Osteoblast (primary cell): ENCODE measurements at places on chromosomes 12 and 14. TPM values are rescaled to one million over a fixed set of nuclear protein-coding genes. Genes with fewer than 3 reads are reported as not detected.

GRCh38 chr12:28569698-28570411 lies 379.6 kb downstream of the CCDC91 start:
- peak; percentile 44 for DNase-seq

- no peak for DNase-seq
These were observed 3.4 kb downstream of the CDCA3 start for GRCh38 chr12:6847676-6848075.

- no peak for DNase-seq
These were observed 921.8 kb downstream of the BCL11B start for GRCh38 chr14:98350213-98350612.

The LUM gene
- 1,762 and 1,965 TPM in 2 replicates for total RNA-seq
